Small intestine (tissue), 16 donors: ENCODE measurements at places on chromosomes 13 and 19.

- H3K4me3 ChIP-seq: no peak overlapping the region
- peaks cover 20% of the 10 kb centered on the region for H3K4me1 ChIP-seq
- H3K27ac ChIP-seq: peak overlapping the region; percentile 84
- no peaks in the 10 kb centered on the region for H3K36me3 ChIP-seq
These were observed 475.8 kb downstream of the FOXO1 start for GRCh38 chr13:40190641-40191100.

DNA sequence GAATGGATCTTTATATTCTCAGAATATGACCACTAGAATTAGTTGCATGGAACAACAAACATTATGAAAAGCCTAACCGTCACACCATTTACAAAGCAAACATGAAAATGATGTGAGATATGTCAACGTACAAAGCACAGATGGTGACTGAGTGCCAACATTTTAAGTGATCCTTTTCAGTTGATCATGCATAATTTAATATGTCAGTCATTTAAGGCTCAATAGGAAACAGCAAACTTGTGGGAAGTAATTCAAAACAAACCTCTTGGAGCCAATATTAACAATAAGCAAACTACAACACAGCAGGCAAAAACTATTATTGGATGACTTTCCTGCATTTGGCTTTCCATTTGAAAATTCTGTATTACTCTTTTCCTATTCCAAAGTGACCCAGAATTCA, 277.6 kb downstream of the SLITRK6 start:
- no peaks in the 10 kb centered on the region for H3K27me3 ChIP-seq
- H3K27ac ChIP-seq: no peak overlapping the region
- no peak for DNase-seq
- no peaks in the 10 kb centered on the region for H3K4me1 ChIP-seq

DNA sequence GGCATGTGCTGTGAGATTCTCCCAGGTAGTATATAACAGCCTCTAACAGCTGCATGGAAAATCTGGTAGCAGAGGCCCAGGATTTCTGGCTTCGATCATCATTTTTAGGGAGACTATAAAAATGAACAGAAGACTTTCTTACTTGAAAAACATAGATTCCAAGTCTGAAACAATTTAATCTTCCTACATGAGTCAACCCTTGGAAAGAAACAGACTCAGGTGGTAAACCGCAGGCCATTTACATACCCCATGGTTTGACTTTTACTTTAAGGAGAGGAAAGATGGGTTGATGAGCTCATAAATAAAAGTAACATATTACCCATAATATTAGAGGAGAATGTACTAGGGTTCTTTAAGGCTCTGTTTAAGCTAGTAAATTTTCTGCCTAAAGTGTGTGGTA, 121.6 kb downstream of the CYSLTR2 start:
- no peaks in the 10 kb centered on the region for H3K36me3 ChIP-seq
- no peak overlapping the region for H3K27ac ChIP-seq
- no peak for DNase-seq
- H3K27me3 ChIP-seq: no peaks in the 10 kb centered on the region
- H3K4me3 ChIP-seq: no peak overlapping the region

GRCh38 chr13:66640231-66640630, 589.9 kb downstream of the PCDH9 start:
- DNase-seq: no peak
- H3K4me1 ChIP-seq: no peaks in the 10 kb centered on the region
- no peaks in the 10 kb centered on the region for H3K36me3 ChIP-seq
- H3K27ac ChIP-seq: no peak overlapping the region
- H3K27me3 ChIP-seq: no peaks in the 10 kb centered on the region

DNA sequence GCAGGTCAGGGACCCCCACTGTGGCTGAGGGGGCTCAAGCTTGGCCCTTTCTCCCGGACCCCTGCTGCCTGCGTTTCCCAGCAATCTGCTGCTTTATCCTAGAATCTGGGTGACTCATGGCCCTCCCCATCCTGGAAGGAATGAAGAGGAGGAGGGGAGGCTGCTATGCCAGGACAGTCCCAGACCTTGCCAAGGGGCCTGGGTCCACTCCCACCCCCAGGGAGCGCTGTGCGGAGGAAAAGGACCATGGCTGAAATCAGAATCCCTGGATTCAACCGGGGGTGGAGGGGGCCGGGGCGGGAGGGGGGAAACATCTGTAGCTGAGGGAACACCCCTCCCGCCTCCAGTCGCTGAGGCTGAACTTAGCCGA, 20.5 kb downstream of the ZNF114 start:
- H3K4me3 ChIP-seq: no peak overlapping the region
- H3K27me3 ChIP-seq: no peaks in the 10 kb centered on the region
- H3K36me3 ChIP-seq: no peaks in the 10 kb centered on the region
- DNase-seq: no peak
- H3K4me1 ChIP-seq: no peaks in the 10 kb centered on the region

- no peaks in the 10 kb centered on the region for H3K4me1 ChIP-seq
- no peak overlapping the region for H3K27ac ChIP-seq
- DNase-seq: no peak
- no peak overlapping the region for H3K4me3 ChIP-seq
These were observed 4.9 kb upstream of the HSPH1 start for GRCh38 chr13:31166591-31166990.

DNA sequence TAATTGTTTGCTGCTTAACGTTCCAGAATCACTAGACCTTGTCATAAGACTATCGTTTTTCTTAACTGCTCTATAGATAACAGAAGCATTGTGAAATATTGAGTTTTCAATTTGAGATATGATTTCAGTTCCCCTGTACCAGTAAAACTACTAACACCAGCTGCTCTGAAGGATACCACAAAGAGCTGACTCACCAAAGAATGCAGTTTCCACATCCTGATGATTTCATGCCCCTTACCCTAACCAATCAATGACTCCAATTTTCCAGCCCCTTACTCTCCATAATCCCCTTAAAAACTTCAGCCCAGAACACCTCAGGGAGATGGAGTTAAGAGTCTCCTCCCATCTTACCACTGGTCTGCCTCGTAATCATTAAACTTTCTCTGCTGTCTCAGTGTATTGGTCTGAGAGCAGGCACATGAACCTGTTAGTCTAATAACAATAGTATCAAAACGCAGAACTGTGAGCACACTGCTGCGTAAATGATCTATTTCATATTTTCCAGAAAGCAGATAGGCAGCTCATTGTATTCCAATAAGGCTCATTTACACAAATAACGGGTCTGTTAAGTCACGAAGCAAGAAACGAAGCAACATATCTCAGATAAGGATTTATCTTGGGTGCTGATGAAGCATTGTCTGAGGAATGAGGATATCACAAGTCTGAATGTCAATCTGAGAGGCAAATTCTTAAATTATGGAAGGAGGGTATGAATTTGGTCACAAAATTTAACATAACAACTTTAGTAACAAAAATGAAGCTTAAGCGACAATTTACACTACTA, 14.1 kb upstream of the CCNA1 start:
- no peaks in the 10 kb centered on the region for H3K4me1 ChIP-seq
- no peak overlapping the region for H3K4me3 ChIP-seq
- H3K36me3 ChIP-seq: no peaks in the 10 kb centered on the region
- H3K27ac ChIP-seq: no peak overlapping the region
- DNase-seq: peak; percentile 42

DNA sequence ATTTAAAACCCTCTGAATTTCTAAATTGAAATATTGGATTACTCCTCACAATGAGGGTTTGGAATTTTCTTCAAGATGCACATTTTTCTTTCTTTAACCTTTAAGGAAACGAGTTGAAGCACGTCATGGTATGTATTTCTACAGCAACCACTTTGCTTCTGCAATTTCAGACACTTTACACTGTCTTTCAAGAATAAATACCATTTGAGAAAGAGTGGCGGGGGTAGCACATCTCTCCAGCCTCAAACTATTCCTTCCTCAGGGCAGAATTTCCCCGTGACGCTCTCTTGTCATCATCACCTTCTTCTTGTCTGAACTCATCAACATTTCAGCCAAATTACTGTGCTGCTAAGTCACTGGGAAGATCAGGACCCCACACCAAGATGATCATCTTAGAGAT, 1073.4 kb downstream of the EFNB2 start:
- H3K27ac ChIP-seq: no peak overlapping the region
- no peak overlapping the region for H3K4me3 ChIP-seq
- DNase-seq: no peak
- H3K27me3 ChIP-seq: no peaks in the 10 kb centered on the region

DNA sequence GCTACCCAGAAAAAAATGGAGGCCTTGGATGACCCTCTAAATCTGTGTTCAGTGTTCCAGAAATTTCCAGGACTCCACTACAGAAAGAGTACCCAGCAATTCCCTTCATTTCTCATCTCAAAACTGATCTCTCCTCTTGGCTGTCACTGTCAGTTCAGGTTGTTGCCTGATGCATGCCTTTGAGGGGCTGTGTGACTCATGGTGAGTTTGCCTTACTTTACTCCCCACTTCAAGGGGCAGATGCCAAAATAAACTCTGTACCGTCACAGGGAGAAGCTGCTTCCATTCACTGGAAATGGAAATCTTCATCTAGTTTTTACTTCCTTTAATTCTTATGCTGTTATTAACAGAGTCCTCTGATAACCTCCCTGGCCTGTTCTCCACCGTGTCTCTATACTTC, 1075.0 kb downstream of the DIAPH3 start:
- H3K4me1 ChIP-seq: no peaks in the 10 kb centered on the region
- DNase-seq: no peak
- H3K27me3 ChIP-seq: no peaks in the 10 kb centered on the region

GRCh38 chr19:39818626-39819097, 15.3 kb downstream of the DYRK1B start:
- no peaks in the 10 kb centered on the region for H3K36me3 ChIP-seq
- peaks cover 2% of the 10 kb centered on the region for H3K4me1 ChIP-seq

DNA sequence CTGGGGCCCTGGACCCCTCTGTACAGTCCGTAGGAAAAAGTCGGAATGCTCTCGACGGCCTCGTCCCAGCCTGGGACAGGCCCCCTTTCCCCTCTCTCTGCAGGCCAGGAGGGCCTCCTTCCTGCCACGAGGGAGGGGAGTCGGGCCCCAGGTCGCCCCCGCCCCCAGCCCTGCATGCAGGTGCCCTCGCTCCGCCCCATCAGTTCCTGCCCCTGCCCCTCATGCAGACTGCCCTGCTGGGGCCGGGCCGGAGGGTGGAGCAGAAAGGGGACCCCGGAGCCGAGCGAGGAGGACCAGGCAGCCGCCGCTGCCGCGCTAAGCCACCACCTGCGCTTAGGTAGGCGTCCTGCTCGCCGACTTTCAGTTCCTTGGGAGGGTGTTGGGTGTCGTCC, 7.3 kb downstream of the LYL1 start:
- H3K27me3 ChIP-seq: peaks cover 2% of the 10 kb centered on the region
- no peaks in the 10 kb centered on the region for H3K36me3 ChIP-seq
- no peak for DNase-seq
- H3K27ac ChIP-seq: no peak overlapping the region

DNA sequence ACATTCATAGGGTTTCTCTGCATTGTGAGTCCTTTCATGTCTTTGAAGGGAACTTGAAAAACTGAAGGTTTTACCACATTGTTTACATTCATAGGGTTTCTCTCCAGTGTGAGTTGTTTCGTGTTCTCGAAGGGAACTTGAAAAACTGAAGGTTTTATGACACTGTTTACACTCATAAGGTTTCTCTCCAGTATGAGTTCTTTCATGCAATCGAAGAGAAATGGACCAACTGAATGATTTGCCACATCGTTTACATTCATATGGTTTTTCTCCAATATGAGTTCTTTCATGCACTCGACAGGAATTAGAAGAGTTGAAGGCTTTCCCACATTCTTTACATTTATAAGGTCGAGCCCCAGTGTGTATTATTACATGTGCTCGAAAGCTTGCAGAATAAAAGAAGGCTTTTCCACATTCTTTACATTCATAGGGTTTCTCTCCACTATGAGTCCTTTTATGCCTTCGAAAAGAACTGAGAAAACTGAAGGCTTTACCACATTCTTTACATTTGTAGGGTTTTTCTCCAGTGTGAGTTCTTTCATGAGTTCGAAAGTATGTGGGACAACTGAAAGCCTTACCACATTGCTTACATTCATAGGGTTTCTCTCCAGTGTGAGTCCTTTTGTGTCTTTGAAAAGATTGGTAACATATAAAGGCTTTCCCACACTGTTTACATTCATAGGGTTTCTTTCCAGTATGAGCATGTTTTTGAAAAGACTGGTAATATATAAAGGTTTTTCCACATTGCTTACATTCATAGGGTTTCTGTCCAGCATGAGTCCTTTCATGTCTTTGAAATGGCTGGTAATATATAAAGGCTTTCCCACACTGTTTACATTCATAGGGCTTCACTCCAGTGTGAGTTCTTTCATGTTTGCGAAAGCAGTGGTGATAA, 20.7 kb downstream of the ZNF14 start:
- no peak for DNase-seq
- no peak overlapping the region for H3K4me3 ChIP-seq
- H3K27ac ChIP-seq: no peak overlapping the region
- peaks cover 22% of the 10 kb centered on the region for H3K36me3 ChIP-seq

GRCh38 chr19:10871711-10872545, 575 bp downstream of the CARM1 start:
- peak overlapping the region; percentile 78 for H3K4me3 ChIP-seq
- no peaks in the 10 kb centered on the region for H3K27me3 ChIP-seq
- peaks cover 5% of the 10 kb centered on the region for H3K4me1 ChIP-seq
- DNase-seq: peak; percentile 74

DNA sequence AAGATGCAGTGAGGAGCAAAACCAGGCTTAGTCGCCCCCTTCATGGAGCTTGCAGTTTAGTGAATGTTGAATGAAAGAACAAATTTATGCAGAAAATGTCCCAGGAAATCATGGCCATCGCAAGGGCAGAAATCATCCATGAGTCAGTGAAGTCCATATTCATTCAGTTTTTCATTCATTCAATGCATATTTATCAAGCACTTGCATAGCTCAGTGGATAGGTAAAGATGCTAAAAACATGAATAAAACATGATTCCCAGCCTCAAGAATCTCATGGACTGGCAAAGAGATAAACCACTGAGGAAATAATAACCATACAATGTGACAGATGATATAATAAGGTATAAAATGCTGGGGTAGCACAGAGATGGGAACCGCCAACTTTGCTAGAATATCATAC, 58.8 kb downstream of the HSPH1 start:
- DNase-seq: no peak
- no peaks in the 10 kb centered on the region for H3K36me3 ChIP-seq
- H3K27ac ChIP-seq: no peak overlapping the region
- no peaks in the 10 kb centered on the region for H3K27me3 ChIP-seq
- H3K4me3 ChIP-seq: no peak overlapping the region
